Myocyte (in vitro differentiated cells): ENCODE measurements at places on chromosomes 5 and 9. TPM values are rescaled to one million over a fixed set of nuclear protein-coding genes. Genes with fewer than 3 reads are reported as not detected.

Gene DDX4
- not detected in 2 replicates for total RNA-seq

Gene ADAMTS16
- 0.75 and 1.7 TPM in 2 replicates for total RNA-seq

Gene ITGA1
- 7.6 and 9.7 TPM in 2 replicates for total RNA-seq

DNA sequence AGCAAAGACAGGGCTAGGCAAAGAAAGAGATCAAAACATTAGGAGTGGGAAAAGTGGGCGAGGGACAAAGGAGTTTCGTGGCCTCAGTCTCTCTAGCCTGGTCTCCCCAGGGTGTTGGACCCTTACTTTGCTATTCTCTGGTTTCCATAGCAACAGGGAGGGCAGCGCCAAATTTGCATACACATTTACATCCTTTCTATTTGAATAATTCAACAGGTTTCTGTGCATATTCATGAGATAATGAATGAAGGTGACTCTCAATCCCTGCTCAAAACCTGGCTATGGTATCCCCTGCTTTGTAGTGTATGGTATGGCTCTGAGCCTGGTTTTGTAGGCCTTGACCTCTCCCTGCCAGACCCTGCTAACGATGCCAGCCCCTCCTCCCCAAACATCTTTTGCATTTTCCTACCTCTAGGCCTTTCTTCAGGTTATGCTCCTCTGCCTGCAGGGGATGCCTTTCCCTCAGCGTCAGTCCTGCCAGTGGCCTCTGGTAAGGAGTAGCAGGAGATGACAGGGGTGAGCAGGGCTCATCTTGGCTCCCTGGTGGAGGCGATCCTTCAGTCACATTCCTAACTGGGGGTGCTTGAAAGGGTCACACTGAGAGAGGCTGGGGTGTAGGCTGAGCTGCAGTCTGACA, 9.8 kb downstream of the RPP25L start:
- no peak for DNase-seq

- DNase-seq = no peak
Measured at GRCh38 chr5:22354956-22355355, 498.2 kb downstream of the CDH12 start.

DNA sequence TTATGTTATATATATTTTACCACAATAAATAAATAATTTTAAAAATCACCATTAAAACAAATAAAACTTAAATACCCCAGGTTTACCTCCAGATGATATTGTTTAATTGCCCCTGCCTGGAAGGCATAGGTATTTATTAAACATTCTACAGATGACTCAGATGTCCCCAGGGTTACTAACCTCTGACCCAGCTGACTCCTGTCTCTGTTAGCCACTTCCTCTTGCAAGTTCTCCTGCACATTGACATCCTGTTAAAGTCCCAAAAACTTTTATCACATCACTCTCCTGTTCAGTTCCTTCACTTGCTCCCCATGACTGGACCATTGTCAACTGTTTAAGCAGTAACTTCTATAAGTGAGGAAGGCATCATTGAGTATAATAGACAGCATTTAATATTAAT, 37.0 kb upstream of the RAB3C start:
- no peak for DNase-seq

DNA sequence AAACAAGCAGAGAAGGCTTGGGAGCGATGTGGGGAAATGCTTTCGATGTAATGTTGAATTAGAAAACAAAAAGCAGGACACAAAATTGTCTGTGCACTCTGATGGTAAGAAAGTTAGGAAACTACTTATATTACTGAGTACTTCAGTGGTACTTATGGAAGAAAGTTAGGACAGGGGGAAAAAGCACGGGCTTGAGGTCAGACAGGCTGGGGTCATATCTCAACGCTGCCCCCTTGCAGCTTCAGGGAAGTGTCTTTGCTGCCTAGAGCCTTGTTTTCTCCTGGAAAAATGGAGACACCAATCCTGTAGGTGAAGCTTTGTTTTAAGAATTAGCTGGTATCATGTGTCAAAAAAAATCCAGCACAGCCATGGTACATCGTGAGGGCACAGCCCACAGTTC, 23.0 kb downstream of the NEURL1B start:
- no peak for DNase-seq

GRCh38 chr5:133706506-133707430, 94.4 kb upstream of the FSTL4 start:
- DNase-seq = no peak

GRCh38 chr5:157648275-157648990, 3.8 kb downstream of the SOX30 start:
- peak; percentile 77 for DNase-seq

GRCh38 chr5:80008995-80009765, 18.1 kb upstream of the MTX3 start:
- DNase-seq = no peak

GRCh38 chr5:88875341-88876234, 7.4 kb downstream of the MEF2C start:
- no peak for DNase-seq

DNA sequence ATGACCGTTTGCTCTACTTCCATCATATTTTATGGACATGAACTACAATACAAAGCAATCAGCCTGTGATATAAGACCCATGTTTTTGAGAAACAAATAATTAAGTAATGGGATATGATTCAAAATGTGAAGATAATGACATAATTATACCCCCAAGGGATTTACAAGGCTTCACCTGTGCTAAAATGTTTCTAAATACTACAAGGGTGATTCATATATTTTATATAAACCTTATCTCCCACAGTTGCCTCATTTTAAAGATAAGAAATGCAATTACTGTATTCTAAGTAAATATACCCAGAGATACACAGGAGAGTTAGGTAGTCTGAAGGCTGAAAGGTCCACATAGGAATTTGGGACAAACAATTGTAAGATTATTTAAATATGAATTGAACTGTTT, 662.0 kb upstream of the CHD1 start:
- DNase-seq = no peak
